HS-27A (cell line): ENCODE measurements at places on chromosomes 1 and 21.

GRCh38 chr1:111742938-111743549 lies 3.8 kb upstream of the INKA2 start:
- no peak for DNase-seq

- no peak for DNase-seq
These were observed 16.9 kb upstream of the SAMD11 start for GRCh38 chr1:906600-907420.

DNA sequence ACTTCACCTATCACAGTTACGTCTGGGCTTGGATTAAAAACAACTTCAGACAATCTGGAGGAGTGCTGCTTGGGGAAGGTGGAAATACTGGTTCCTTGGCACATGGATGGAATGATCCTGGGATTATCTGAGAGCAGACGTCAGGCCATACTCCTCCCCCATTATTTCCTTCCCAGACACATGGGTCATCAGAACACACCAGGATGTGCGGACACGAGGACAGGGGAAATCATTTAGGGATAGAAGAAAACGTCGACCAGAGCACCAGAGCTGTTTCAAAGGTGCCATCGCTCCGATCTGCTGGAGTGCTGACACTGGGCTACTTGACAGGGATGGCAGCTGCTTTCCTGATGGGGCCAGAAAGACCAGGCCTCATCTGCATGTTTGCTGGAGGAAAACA lies 31.8 kb upstream of the ANGPTL7 start:
- no peak for DNase-seq

GRCh38 chr1:91916811-91917460 lies 31.0 kb upstream of the TGFBR3 start:
- no peak for DNase-seq

DNA sequence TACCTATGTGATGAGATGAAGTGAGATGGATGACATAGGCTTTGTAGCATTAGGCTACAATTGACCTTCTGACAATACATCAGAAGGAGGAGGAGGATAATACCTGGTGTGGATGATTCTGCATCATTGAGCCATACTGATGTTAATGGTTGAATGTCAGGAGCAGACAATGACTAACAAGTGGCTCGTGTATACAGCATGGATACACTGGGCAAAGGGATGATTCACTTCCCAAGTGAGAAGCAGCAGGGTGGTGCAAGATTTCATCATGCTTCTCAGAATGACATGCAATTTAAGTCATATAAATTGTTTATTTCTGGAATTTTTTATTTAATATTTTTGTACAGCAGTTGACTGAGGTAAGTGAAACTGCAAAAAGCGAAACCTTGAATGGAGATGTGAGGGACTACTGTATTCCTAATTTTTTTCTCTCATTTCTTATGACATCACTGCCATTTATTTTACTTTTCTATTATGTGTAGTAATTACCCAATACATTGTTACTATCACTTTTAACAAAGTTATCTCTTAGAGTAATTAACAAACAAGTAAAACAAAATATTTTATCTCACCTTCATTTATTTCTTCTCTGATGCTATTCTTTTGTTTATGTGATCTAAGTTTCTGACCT lies 34.4 kb upstream of the COP1 start:
- no peak for DNase-seq

DNA sequence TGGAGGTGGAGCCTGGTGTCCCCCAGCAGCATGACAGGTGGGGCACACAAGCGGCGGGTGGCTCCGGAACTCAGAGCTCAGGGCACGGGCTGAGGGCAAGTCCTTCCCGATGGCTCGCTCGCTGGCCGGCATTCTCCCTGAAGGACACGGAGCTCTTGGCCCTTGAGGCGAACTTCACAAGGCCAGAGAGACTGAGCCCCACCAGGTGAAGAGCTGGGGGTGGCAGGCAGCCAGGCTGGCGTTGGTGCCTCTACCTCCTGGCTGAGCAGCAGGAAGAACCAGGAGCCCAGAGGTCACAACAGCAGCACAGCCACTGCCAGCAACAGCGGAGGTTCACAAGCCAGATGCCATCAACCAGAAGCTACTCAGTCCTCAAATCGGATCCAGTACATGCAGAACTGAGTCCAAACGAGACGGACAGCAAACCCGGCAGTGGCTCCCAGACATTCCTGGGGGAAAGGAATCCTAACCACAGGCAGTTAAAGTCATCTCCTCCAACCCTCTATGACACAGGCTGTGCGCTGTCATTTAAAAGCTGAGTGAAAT lies 54.1 kb downstream of the NPHP4 start:
- DNase-seq = peak; percentile 47

- no peak for DNase-seq
These were observed 67.9 kb upstream of the KIRREL1 start for GRCh38 chr1:157925419-157926166.

DNA sequence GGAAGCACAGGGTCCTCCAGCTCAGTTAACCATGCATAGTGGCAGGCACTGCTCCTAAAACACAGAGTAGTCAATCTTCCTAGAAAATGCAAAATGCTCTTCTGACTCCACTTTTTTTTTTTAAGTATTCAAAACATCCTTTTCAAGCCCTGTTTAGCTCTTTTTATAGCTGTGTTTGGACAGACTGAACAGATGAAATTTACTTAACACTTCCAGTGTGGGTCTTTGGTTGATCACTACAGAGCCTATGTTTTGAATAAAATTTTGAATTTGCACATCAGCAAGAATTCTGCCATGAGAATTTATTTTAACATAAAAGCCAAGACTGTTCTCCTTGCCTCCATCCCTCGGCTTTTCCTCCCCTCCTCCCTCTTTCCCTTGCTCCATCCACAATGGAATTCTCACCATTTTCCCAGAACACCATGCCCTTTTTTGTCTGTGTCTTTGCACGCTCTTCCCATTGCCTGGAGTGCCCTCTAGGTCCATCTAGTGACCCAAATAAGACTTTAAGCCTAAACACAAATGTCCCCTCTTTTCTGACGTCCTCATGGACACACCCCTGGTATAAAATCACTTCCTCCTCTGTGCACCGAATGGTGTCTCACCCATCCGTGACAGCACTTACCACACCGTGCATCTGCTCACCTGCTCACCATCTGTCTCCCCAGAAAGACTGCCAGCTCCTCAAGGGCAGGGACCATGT lies 24.0 kb upstream of the CPT2 start:
- peak; percentile 72 for DNase-seq

DNA sequence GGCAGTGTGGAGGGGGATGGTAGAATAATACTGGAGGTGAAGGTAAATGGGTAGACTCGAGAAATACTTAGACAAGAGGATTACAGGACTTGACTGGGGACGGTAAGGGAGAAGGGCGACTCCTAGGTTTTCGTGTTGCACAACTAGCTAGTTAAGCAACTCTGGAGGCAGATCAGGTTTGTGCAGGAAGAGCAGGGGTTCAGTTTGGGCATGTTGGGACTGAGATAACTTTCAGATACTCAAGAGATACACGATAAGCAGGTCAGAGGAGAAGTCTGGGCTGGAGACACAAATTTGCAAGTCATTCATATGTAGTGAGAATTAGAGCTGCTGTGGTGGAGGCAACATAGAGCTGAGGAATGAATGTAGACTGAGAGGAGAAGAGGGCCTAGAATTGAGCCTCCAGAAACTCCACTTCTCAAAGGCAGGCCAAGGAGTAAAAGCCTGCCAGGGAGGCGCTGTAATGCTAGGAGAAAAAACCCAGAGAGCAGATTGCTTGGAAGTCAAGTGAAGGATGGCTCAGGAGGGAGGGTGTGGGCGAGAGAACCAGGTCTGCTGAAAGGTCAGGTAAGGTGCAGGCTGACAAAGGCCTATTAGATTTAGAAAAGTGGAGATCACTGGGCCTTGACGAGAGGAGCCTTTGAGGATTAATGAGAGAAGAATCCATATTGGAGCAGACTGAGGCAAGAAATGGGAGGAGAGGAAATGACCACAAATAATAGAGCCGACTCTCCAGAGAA lies 20.8 kb downstream of the MAB21L3 start:
- no peak for DNase-seq

DNA sequence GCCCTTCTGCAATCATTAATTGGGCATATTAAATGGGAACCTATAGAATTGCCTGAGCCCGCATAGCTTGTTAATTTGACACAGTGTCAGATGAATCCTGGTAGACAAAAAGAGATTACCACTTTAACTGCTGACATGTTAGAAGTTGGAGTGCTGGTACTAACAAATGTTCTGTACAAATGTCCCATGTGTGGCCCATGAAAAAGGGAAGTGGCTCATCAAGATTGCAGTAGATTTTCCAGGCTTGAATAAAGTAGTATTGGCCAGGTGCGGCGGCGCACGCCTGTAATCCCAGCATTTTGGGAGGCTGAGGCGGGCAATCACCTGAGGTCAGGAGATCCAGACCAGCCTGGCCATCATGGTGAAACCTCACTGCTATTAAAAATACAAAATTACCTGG lies 45.6 kb downstream of the GNPAT start:
- DNase-seq = no peak

GRCh38 chr1:27322569-27323240 lies 742 bp downstream of the TMEM222 start:
- DNase-seq = no peak

- DNase-seq = peak; percentile 62
These were observed 22.5 kb upstream of the DPYD start for GRCh38 chr1:97943354-97943753.

GRCh38 chr1:39282537-39283216 lies 78.2 kb downstream of the MACF1 start:
- no peak for DNase-seq

DNA sequence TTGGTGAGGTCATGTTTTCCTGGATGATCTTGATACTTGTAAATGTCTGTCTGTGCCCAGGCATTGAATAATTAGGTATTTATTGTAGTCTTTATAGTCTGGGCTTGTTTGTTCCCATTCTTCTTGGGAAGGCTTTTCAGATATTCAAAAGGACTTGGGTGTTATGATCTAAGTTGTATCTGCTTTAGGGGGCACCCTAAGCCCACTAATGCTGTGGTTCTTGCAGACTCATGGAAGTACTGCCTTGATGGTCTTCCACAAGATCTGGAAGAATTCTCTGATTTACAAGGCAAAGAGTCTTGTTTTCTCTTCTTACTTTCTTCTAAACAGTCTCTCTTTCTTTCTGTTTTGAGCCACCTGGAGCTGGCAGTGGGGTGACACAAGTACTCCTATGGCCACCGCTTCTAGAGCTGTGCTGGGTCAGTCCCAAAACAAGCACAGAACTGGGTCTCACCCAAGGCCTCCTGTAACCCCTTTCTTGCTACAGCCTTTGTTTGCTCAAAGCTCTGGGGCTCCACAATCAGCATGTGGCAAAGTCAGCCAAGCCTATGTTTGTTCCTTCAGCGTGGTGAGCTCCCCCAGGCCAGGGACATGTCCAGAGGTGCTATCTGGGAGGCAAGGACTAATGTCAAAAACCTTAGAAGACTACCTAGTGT lies 12.6 kb downstream of the VN1R5 start:
- no peak for DNase-seq

- DNase-seq = no peak
These were observed 28.1 kb upstream of the PPP2R5A start for GRCh38 chr1:212257157-212257556.

GRCh38 chr1:241579434-241579833 lies 47.3 kb downstream of the KMO start:
- DNase-seq = no peak

DNA sequence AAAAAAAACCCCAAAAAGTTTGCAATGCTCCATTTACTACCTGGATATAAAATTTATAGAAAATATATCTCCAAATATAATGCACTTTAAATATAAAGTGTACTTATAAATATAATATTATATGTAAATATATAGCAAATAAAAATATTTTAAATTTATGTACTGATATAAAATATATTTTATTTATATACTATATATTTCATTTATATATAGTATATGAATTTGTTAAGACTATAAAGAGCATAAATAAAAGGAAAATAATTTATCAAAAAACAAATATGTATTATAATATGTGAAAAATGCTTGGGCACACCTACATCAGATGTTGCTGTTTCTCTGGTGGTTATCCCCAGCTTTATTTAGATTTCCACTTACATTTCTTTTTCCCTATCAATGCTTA lies 71.0 kb upstream of the ZBTB18 start:
- no peak for DNase-seq

- DNase-seq = no peak
These were observed 36.3 kb upstream of the AHCYL1 start for GRCh38 chr1:109948285-109948630.

DNA sequence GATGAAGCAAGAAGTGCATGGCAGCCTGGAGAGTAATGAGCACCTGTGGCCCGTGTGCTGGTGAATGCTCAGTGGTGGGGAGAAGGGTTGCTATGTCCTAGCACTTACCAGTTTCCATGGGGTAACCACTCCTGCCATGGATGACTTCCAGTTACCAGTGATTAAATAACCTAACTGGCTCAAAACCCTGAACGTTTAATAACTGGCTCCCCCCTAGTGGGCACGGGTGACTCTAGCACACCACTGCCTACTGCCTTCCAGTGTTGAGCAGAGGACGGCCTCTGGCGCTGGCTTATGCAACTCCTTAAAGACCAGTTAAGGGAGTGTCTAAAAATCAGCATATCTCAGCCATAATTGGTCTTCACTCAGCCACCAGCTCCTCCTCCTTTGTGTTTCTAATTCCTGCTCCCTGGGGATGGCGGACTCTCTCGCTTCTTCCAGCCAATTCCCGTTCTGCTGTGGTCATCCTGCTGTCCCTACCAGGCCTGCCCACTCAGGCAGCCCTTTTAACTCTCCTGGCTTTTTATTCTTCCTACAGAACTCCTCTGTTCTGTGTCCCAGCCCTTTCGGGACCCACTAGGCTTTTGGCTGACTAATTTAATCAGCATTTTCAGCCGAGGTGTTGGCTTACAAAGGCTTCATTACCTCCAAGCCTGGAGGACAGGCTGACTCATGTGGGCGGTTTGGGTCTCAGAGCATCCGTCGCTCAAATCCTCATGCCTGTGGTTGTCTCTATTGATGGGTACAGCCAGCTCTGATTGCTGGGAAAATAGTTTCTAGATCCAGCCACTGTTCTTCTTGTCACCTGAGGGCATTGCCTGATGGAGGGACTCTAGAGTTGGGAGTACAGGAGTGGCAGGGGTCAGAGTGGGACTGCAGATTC lies 332.4 kb downstream of the CAMTA1 start:
- peak; percentile 74 for DNase-seq

DNA sequence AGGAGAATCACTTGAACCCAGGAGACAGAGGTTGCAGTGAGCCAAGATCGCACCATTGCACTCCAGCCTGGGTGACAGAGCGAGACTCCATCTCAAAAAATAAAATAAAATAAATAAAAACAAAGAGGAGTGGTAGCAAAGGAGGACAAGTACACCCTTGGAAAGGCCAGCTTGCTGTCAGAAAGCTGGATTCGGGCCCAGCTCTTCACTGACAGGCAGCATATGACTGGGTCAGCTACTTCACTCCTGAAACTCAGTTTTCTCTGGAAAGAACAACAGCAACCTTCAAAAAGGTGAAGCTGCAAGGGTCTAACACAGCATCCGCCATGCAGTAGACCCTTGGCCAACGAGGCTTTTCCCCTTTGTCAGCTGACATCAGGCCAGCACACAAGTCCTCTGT lies 156.0 kb upstream of the TIAM1 start:
- no peak for DNase-seq

GRCh38 chr1:37802439-37802838 lies 5.2 kb upstream of the C1orf122 start:
- DNase-seq = no peak

- DNase-seq = no peak
These were observed 133.8 kb downstream of the GLIS1 start for GRCh38 chr1:53605181-53605580.
